ENCODE measurements at places on chromosomes 2 and 18.
A peak's percentile ranks its signal among the peaks of the same experiment; 100 is the strongest.

- DNase-seq: no peak
Measured at GRCh38 chr2:115867024-115867423, 1424.6 kb downstream of the DPP10 start.

DNA sequence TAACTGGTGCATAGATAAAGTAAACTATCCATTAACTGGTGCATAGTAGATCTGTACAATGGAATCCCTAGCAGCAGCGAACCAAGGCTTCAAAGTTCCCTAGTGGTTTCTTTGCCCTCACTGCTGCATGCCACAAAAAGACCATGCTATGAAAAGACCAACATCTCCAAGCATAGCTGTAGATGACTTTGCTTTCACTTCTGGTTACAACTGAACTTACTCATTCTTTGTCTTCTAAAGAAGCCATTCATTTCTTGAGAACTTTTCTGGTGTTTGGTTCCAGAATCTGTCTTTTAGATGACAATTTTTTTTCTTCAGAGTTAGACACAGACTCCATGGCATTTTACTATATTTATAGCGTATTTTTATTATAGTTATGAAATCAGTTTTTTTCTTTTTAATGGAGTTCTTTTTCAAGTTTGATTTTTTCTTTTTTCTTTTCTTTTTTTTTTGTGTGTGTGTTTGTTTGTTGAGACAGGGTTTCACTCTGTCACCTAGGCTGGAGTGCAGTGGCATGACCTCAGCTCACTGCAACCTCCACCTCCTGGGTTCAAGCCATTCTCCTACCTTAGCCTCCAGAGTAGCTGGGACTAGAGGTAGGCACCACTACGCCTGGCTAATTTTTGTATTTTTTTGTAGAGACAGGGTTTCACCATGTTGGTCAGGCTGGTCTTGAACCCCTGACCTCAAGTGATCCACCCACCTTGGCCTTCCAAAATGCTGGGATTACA is 63.6 kb downstream of the SLC35F5 start:
- DNase-seq: no peak

- DNase-seq: no peak
Measured at GRCh38 chr2:136492901-136493300, 272.4 kb upstream of the THSD7B start.

GRCh38 chr2:43279317-43279840 is 53.0 kb upstream of the ZFP36L2 start:
- DNase-seq: no peak

DNA sequence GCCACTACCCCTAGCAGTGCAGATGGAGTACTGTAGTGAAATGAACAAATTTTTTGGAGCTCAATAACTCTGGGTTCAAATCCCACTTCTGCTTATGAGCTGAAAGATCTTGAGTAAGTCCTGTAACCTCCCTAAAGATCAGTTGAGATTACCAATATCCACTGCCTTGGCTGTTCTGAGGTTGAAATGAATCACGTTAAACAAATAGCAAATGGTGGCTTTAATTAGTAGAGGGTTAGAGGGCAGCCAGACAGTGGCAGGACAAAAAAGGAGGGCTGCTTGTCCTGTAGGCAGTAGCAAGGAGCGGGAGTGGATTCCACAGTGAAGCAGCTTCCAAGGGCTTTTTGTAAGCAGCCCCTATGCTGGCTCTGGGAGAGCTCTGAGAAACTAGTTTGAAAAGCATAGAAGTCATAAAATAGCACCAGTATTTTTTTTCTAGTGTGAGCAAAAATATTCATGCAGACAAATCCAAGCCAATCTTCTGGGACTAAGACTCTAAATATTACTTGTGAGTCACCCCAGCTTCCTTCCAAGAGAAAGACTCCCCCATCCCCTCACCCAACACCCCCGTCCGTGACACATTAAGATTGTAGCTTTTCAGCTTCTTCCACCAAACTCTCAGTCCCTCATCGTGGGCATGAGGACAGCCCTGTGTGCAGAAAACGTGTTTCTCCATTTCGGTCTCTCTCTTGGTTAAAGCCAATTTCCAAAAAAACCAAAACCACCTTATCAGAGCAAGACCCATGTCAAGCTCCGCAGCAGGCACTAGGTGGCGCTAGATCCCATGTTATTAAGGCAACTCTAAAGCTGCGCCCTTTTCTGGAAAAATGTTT is 123.5 kb upstream of the LGALSL start:
- DNase-seq: peak; percentile 90
